ENCODE measurements at places on chromosomes 13 and 19.

- no peak for DNase-seq
Measured at GRCh38 chr13:25571237-25571636, 199.5 kb downstream of the ATP8A2 start.

- DNase-seq: no peak
Measured at GRCh38 chr13:24700539-24700938, 20.3 kb downstream of the ATP12A start.

- no peak for DNase-seq
Measured at GRCh38 chr19:30001301-30001700, 59.3 kb downstream of the URI1 start.

DNA sequence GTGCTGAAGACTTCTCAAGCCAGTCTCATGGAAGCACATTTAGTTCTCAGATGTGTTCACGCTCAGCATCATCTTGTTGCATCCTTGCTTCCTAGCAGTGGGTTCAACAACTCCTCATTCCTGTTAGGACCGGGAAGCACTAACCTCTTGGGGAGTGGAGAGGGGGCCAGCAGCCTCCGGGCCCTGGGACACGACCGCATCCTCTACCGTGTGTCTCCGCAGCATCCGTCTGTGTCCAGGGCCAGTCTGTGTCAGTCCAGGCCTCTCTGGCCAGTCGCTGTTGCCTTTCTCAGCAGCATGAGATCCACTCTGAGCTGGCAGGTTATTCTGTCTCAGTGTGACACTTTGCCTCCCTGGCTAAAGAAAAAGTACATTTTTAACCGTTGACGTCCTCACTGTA lies 17.0 kb downstream of the PDCD5 start:
- no peak for DNase-seq

GRCh38 chr19:29289020-29289419 lies 76.1 kb upstream of the UQCRFS1 start:
- no peak for DNase-seq

- no peak for DNase-seq
Measured at GRCh38 chr13:37956536-37956935, 87.0 kb upstream of the TRPC4 start.

DNA sequence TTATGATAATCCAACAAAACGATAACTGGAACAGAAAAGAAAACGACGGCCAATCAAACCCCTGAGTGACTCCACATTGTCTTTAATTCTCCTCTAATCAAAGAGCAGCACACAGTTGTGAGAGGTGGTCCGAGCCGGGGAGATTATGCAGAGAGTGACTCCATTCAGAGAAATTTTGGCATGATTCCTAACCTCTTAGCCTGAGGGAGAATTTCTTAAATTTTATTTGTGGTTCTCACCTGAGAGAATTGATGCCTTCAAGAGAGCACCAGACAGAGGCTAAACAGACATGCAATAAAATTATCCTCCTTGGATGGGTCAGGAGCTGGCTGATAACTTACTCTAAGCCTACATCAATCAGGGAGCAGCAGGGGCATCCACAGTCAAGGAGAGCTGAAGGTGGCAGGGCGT lies 310.0 kb upstream of the KLF12 start:
- no peak for DNase-seq
